ENCODE measurements at places on chromosomes 6 and 20.

DNA sequence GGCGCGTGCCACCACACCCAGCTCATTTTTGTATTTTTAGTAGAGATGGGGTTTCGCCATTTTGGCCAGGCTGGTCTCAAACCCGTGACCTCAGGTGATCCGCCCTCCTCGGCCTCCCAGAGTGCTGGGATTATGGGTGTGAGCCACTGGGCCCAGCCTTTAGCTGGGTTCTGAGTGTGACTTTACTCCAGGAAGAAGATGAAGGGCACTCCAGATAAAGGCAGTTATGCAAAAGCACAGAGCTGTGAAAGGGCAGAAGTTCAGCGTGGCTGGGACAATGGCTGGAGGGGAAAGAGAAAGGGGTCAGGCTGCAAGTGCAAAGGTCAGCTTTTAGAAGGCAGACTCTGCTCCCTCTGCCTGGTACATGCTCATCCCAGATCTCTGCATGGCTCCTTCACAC lies 39.7 kb downstream of the MAP3K5 start:
- no peak for DNase-seq

GRCh38 chr20:41330343-41330720 lies 10.3 kb upstream of the LPIN3 start:
- DNase-seq = no peak

DNA sequence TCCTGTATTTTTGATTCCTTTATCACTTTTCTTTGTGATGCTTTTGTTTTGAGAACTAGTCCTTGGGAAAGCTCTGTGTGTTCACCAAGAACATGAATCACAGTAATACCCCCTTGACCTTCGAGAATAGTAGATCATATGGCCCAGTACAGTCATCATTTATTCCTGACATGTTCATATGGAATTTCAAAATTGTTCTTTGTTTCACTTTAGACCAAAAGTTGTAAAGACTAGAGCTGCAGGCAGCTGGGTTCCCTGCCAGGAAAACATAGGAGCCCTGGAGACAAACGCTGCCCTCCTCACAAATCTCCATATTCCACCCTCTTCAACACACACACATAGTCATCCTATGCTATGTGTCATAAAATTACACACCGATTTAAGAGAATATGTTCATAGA lies 621.2 kb upstream of the EYS start:
- no peak for DNase-seq

DNA sequence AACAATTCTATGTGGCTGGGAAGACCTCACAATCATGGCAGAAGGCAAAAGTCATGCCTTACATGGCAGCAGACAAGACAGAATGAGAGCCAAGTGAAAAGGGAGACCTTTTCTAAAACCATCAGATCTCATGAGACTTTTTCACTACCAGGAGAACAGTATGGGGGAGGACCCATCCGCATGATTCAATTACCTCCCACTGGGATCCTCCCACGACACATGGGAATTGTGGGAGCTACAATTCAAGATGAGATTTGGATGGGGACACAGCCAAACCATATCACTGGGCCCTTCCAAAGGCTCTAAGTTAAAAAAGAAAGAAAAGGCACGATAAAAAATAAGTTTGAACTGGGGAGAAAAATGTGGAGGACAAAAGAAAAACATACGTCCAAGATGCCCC lies 406.9 kb upstream of the CDH4 start:
- no peak for DNase-seq

DNA sequence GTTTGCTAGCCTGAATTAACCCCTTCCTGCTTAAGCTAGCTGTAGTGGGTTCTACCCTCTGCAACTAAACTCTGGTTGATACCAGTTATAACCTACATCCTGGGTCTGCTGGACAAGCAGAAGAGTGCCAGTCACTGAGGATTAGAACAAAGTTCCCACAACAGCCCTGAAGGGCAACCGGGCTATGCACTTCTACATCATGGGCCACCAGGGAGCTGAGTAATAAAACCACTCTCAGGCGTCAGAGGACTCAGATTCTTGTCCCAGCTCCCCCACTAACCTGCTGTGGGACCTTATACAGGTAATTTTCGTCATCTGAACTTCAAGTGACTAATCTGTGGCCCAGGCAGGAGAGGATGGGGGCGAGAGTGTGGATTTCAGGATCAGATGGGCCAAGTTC lies 56.8 kb downstream of the EYA2 start:
- DNase-seq = no peak

DNA sequence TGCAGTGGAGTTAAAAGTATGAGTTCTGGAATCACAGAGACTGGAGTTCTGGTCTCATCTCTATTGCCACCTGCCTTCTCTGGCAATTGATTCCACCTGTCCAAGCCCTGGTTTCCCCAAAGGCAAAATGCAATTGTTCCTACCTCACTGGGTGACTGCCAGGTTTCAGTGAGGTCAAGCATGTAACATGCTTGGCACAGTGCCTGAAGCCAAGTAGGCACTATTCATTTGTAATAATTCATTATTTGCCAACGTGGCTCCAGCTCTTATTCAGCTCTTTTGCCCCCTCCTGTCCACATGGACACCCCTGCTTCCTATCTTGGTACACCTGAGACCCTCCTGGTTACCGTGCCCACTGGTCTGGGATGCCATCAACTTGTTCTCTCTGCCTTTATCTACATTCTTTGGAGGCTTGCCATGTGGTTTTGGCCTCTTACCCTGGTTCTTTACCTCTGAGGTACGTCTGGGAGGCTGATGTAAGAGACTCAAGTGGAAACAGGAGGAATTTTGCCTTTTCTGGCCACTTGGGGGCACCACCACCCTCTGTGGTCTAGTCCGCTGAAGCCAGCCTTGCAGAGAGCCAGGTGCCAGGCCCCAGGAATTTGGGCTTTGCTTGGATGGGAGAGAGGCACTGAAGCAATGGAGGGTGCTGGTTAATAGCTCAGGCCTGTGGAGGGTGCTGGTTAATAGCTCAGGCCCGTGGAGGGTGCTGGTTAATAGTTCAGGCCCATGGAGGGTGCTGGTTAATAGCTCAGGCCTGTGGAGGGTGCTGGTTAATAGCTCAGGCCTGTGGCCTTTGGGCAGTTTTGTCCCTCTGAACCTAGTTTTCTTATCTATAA lies 1.7 kb downstream of the KCNK15 start:
- no peak for DNase-seq

GRCh38 chr6:127630800-127631199 lies 53.8 kb downstream of the C6orf58 start:
- DNase-seq = no peak

DNA sequence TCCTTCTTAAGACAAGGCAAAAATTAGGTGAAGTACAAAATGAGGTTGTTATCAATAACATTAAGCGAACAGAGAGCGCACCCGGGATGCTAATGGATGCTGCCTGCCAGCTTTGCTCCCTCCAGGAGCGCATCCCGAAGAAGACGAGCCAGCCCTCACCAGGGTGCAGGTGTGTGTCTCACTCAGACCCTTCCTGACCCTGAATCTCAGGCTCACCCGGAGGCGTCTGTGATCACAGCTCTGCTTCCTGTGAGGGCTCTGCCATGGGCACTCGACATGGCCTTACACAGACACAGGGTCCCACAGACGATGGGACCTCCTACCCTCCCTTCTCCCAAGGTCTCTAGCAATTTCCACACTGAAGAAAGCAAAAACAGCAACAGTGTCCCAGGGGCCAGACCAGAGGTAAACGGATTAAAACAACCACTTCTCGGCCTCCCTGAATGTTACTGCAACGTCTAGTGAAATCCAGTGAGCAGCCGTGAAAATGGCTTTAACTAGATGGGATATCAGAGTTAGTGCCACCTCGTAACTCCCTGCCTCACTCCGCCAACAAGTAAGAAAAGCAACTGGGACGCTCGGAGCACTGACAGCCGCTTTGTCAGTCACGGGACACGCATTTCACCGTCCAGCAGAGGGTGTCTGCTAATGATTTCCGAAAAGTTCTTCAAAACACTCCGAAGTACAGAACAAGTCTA lies 11.7 kb downstream of the ZBTB46 start:
- no peak for DNase-seq

DNA sequence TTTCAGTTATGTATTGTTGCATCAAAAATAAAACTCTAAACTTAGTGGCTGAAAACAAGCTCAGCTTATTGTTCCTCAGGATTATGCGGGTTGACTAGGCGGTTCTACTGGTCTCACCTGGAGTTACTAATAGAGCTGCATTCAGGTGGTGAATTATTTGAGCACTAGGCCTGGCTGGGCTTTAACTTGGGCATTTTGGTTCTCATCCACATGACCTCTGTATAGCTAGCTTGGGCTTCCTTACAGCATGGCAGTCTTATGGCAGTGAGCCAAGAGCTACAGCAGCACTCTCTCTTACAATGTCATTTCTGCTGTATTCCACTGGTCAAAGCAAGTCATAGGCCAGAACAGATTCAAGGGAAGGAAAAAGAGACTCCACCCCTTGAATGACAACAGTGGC lies 1.6 kb downstream of the PGBD1 start:
- DNase-seq = no peak

GRCh38 chr6:7112741-7113313 lies 5.1 kb downstream of the RREB1 start:
- no peak for DNase-seq

DNA sequence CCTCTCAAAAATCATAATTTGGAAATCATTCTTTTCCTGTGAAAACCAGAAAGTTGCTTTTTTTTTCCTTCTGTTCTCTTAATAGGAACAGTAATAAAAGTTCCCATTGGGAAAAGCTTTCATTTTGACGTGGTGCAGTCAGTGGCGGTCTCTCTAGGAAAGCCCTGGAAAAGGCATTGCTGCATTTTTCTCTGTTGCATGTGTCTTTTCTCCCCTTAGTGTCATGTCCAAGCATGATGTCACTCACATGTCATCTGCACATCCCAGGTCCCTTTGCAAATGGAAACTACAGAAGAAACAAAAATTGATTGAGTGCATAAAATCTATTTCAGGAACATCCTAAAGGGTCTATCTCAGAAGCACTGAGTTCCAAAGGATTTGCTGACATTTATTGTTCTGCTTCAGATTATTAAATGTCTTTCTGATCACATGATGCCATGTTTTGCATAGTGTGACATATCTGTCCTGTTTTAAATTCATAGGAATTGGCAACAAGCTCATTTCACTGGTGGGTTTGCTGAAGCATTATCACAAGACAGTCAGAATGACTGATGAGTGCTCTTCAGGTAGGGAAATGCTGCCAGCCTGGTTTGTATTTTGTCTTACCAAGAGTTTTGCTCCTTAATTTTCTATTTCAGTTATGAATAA lies 208.7 kb downstream of the SOX4 start:
- no peak for DNase-seq

- DNase-seq = no peak
Measured at GRCh38 chr6:24692415-24692814, 25.5 kb downstream of the ACOT13 start.

- no peak for DNase-seq
Measured at GRCh38 chr6:24910961-24911725, 24.6 kb downstream of the RIPOR2 start.

DNA sequence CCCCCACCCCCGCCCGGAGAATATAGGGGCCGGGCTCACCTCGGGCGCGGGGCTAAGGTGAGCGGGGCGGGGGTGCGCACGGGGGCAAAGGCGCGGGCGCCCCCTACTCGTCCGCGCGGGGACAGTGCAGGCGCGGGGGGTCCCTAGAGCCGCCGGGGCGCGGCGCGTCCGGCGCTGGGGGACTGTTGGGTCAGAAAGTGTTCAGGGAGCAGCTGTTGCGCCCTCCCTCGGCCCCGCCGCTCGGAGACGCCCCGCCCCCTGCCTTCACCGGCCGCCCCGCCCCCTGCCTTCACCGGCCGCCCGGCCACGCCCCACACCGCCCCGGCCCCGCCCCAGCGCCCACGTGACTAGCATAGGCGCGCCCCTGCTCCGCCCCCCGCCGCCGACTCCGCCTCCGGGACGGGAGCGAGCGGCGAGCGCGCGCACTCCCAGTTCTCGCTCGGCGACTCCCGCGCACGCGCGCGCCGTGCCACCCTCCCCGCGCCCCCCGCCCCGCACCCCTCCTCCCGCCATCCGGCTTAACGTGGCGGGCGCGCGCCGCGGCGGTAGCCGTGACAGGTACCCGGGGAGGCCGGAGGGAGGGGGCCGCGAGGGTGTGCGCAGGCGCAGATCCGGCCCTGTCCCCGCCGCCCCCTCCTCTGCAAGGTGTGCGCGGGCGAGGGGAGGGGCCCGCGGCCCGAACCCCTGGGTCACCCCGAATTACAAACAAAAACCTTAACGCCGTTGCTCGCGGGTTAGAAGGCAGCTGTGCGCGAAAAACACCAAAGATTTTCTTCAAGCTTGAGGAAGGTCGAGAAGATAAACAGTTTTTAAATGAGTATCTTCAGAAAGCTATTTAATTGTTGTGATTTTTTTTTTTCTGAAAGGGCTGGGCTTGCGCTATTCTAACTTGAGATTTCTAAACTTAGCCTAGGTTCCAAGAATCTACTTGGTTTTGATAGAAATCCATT lies 704 bp upstream of the ZNF217 start:
- peak; percentile 43 for DNase-seq

DNA sequence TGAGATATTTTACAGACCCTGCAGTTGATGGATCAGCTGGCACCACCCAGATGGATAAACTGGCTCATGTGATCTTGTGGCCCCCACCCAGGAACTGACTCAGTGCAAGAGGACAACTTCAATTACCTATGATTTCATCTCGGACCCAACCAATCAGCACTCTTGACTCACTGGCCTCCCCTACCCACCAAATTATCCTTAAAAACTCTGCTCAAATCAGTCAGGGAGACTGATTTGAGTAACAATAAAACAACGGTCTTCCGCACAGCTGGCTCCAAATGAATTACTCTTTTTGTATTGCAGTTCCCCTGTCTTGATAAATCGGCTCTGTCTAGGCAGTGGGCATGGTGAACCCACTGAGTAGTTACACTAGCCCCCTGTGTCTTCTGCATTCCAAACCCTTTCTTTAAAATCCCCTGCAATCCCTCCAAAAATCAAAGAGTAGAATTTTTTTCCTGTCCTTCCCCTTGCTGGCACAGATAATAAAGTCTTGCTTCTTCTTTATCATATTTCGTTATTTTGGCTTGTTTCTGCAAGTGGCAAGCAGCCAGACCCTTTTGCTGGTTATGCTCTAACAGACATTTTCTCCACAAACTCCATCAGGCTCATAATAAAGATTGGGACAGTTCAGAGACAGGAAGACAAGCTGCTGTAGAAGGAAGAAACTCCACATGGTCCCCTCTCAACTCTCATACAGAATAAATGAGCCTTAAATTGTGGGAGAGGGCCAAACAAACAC lies 48.3 kb downstream of the OR2B6 start:
- no peak for DNase-seq

- no peak for DNase-seq
Measured at GRCh38 chr20:29300579-29301551, 1956.6 kb upstream of the DEFB115 start.

- no peak for DNase-seq
Measured at GRCh38 chr20:39850821-39851330, 838.2 kb downstream of the MAFB start.

DNA sequence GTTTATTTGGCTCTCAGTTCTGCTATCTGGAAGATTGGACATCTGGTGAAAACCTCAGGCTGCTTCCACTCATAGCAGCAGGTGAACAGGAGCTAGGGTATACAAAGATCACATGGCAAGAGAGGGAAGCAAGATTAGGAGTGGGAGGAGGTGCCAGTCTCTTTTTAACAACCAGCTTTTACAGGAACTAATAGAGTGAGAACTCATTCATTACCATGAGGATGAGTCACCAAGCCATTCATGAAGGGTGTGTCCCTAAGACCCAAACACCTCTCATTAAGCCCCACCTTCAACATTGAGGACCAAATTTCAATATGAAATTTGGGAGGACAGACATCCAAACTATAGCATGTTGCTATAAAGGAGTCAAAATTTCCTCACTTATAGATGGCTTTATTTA lies 85.4 kb upstream of the HCRTR2 start:
- no peak for DNase-seq

GRCh38 chr6:154538640-154539191 lies 28.2 kb upstream of the CNKSR3 start:
- DNase-seq = no peak

- DNase-seq = no peak
Measured at GRCh38 chr20:62201173-62202082, 18.6 kb downstream of the MTG2 start.
